Activated naive CD8-positive, alpha-beta T cell treated with anti-CD3 and anti-CD28 coated beads for 36 hours (primary cell): ENCODE measurements at places on chromosomes 2 and 18. TPM values are rescaled to one million over a fixed set of nuclear protein-coding genes. Genes with fewer than 3 reads are reported as not detected.

GRCh38 chr18:32048507-32049091 lies 30.0 kb downstream of the RNF125 start:
- H3K27ac ChIP-seq, result peak overlapping the region; percentile 75
- no peak overlapping the region for H3K4me3 ChIP-seq
- no peak for DNase-seq
- H3K4me1 ChIP-seq, result peaks cover 26% of the 10 kb centered on the region

GRCh38 chr2:129092956-129093355 lies 774.3 kb upstream of the HS6ST1 start:
- no peak overlapping the region for H3K4me3 ChIP-seq
- no peak for DNase-seq
- H3K27ac ChIP-seq, result no peak overlapping the region
- H3K27me3 ChIP-seq, result no peaks in the 10 kb centered on the region

- no peaks in the 10 kb centered on the region for H3K4me1 ChIP-seq
- H3K36me3 ChIP-seq, result no peaks in the 10 kb centered on the region
- no peak for DNase-seq
- H3K27ac ChIP-seq, result no peak overlapping the region
- no peak overlapping the region for H3K4me3 ChIP-seq
- H3K27me3 ChIP-seq, result peaks cover 3% of the 10 kb centered on the region
Observed at GRCh38 chr2:209610631-209611030, 161.0 kb upstream of the UNC80 start.

GRCh38 chr2:225091336-225091735 lies 49.1 kb upstream of the DOCK10 start:
- H3K36me3 ChIP-seq, result no peaks in the 10 kb centered on the region
- no peaks in the 10 kb centered on the region for H3K27me3 ChIP-seq
- H3K4me3 ChIP-seq, result no peak overlapping the region
- H3K4me1 ChIP-seq, result peaks cover 8% of the 10 kb centered on the region
- H3K27ac ChIP-seq, result no peak overlapping the region
- DNase-seq, result no peak

NCKAP5 gene
- not detected for total RNA-seq

DNA sequence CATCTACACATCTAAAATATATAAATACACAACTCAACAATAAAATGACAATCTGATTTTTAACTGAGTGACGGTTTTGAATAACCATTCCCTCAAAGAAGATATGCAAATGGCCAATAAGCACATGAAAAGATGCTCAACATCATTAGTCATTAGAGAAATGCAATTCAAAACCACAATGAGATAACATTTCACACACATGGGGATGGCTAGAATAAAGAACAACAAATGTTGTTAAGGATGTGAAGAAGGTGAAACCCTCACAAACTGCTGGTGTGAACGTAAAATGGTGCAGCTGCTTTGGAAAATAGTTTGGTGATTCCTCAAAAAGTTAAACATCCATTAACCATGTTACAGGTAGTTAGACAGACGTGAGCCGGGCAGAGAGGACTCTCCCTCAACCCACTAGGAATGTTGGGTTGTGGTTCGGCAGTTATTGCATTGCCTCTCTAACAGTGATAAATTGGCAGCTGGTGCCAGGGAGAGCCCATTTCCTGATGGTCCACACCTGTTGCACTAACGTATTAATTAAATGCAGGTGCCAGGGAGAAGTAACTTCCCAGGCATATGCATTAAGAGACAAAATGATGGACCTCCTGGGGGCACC lies 22.3 kb upstream of the DUSP2 start:
- no peak overlapping the region for H3K27ac ChIP-seq
- DNase-seq, result no peak
- H3K36me3 ChIP-seq, result peaks cover 4% of the 10 kb centered on the region
- peaks cover 50% of the 10 kb centered on the region for H3K4me1 ChIP-seq
- H3K27me3 ChIP-seq, result no peaks in the 10 kb centered on the region

DNA sequence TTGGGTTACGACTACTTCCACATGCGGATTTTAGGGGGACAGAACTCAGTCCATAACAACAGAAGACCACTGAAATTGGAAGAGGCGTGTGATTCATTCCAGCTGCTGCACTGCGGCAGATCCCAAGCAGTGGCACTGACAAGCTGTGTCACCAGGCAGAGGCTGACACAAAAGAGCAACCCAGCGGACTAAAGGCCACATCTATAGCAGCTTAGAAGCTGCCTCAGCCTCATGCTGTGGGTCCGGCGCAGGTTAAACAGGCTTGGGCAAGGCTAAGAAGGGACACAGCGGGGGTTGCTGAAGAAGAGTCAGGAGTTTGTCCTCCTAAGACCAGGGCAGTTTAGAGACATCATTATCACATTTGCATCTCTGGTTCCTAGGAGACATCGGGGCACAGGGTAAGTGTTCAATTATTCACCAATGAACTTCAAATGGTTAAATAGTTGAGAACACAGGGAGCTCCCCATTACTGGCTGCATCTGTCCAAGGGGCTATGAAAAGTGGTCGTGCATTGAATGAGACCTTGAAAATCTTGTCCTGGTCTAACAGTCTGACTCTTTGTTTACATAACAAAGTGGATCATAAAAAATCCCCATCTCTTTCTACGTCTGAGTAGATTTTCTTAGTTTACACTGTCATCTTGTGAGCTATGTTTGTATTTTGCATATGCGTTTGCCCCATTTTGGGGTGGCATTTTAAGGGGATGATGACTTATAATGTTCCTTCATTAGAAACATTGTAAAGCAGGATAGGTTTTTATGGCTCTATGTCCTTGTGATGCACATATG lies 162.3 kb upstream of the TRIB2 start:
- H3K27ac ChIP-seq, result peak overlapping the region; percentile 83
- no peak for DNase-seq
- H3K27me3 ChIP-seq, result no peaks in the 10 kb centered on the region
- peaks cover 34% of the 10 kb centered on the region for H3K4me1 ChIP-seq
- no peak overlapping the region for H3K4me3 ChIP-seq

GRCh38 chr2:3606028-3606369 lies 11.1 kb downstream of the COLEC11 start:
- no peaks in the 10 kb centered on the region for H3K36me3 ChIP-seq
- peak overlapping the region; percentile 91 for H3K27ac ChIP-seq

SCYGR7 gene
- not detected for total RNA-seq

DNA sequence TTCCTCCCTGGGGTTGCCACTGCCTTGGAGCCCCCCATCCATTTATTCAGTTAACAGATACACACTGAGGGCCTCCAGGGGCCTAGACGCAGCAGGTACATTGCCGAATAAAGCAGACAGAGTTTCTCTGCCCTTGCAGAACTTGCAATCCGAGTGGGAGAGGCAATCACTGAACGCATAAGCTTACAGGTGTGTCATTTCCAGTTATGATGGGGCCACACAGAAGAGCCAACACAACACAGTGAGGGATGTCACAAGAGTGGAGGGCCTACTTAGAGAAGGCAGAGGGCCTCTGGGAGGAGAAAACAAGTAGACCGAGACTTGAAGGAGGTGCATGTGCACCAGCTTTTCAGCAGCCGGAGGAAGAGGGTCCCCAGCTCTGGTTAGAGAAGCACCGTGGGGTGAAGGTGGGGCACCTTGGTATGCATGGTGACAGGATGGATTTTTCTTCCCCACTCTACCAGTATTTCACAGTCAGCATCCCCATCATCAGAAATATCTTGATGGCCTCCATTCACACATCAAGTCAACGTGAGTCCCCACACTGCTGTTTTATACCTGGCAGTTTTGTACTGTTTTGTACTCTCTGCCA lies 150.9 kb downstream of the SMAD7 start:
- peaks cover 58% of the 10 kb centered on the region for H3K4me1 ChIP-seq
- no peak overlapping the region for H3K4me3 ChIP-seq
- H3K27me3 ChIP-seq, result no peaks in the 10 kb centered on the region
- DNase-seq, result no peak
- peak overlapping the region; percentile 89 for H3K27ac ChIP-seq
- peaks cover 7% of the 10 kb centered on the region for H3K36me3 ChIP-seq

DNA sequence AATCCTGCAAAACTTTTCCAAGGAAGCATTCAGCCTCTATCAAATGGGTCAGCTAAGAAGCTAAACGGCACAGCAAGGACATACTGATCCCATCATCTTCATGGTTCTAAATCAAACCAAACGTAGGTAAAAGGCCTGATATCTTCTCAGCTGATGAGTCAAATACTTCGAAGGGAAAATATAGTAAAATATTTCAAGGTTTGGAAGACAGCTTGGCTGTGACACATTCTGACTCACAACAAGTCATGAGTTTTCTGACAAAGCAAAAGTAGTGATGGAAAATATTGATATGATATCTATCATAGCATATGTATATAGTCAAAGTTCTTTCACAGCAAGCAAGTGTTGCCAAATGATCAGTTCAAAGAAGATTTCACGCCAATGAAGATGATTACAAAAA lies 31.5 kb downstream of the DOCK10 start:
- no peak for DNase-seq
- H3K4me1 ChIP-seq, result peaks cover 88% of the 10 kb centered on the region
- no peak overlapping the region for H3K4me3 ChIP-seq

DNA sequence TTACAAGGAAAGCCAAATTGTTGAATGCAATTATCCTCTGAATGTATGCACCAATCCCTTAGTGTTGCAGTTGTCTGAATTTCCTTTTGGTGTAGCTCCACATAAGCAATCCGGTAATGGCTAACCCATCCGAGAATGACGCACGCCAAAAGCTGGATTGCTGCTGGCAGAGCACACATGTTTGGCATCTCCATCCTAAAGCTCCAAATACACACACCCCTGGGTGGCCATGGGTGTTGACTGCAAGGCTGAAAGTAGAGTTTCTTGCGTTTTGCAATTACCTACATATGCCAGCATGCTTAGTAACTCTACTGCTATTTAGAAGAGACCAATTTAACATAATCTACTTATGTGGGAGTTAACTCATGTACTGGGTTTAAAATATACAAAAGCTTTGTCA lies 53.1 kb downstream of the KCTD1 start:
- peaks cover 9% of the 10 kb centered on the region for H3K36me3 ChIP-seq
- H3K4me3 ChIP-seq, result no peak overlapping the region
- H3K4me1 ChIP-seq, result no peaks in the 10 kb centered on the region
- no peaks in the 10 kb centered on the region for H3K27me3 ChIP-seq
- no peak for DNase-seq
- no peak overlapping the region for H3K27ac ChIP-seq

TMEM247 gene
- not detected for total RNA-seq

- H3K4me3 ChIP-seq, result no peak overlapping the region
- no peaks in the 10 kb centered on the region for H3K4me1 ChIP-seq
- H3K27me3 ChIP-seq, result no peaks in the 10 kb centered on the region
- H3K27ac ChIP-seq, result no peak overlapping the region
- H3K36me3 ChIP-seq, result peaks cover 17% of the 10 kb centered on the region
Observed at GRCh38 chr2:48483506-48483905, 46.4 kb upstream of the STON1 start.

PMAIP1 gene
- total RNA-seq, result 83.4 TPM

- H3K27ac ChIP-seq, result no peak within 1 kb of the TSS
- peaks cover 2% of the 10 kb centered on the region for H3K4me1 ChIP-seq
- H3K4me3 ChIP-seq, result peak within 1 kb of the TSS; percentile 53
- peak; percentile 17 for DNase-seq
- peaks cover 4% of the 10 kb centered on the region for H3K36me3 ChIP-seq
Observed at GRCh38 chr2:100321866-100322820, at the start of gene LONRF2. TSS of gene LONRF2 (minus strand) at chr2:100322501. CDS start at chr2:100322093, 408 bp downstream.

GRCh38 chr18:70059684-70060083 lies 112.0 kb upstream of the CD226 start:
- no peak overlapping the region for H3K27ac ChIP-seq
- no peak for DNase-seq
- H3K4me1 ChIP-seq, result no peaks in the 10 kb centered on the region
- peaks cover 24% of the 10 kb centered on the region for H3K36me3 ChIP-seq
- H3K27me3 ChIP-seq, result no peaks in the 10 kb centered on the region
- H3K4me3 ChIP-seq, result no peak overlapping the region

VWA3B gene
- not detected for total RNA-seq
